ENCODE measurements at places on chromosomes 4 and X.

DNA sequence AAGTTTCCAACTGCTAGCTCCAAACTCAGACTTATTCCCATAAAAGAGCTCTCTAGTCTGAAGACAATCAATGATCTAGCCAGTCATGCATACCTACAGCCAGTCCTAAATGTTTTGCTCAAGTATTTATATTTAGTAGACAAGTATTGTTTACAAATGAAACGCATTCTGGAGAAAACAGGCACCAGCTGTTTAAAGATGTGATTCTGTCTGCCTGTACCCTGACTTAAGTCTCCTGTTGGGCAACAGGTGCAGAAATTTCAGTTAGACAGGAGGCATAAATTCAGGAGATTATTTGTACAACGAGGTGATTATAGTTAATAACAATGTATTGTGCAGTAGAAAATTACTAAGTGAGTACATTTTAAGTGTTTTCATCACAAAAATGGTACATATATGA is 28.9 kb downstream of the LNX1 start:
- DNase-seq = no peak

DNA sequence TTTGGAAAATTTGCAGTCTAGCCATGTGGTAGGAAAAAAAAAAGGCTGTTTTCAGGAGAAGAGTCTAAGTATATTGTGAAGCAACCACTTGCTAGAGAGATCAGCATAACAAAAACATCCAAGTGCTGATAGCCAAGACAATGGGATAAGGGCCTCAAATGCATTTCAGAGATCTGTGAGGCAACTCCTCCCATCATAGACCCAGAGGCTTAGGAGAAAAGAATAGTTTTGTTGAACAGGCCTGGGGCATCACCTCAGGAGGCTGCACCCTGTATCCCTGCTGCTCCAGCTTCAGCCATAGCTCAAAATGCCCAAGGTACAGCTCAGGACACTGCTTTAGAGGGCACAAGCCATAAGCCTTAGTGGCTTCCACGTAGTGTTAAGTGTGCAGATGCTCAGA is 13.6 kb upstream of the GPR174 start:
- no peak for DNase-seq

GRCh38 chrX:47232803-47233332 is at the start of gene USP11:
USP11 (plus strand) TSS chrX:47233009; CDS start chrX:47233044, 35 bp downstream.
- DNase-seq = peak; percentile 55

GRCh38 chr4:125184116-125184515 is 130.6 kb upstream of the FAT4 start:
- DNase-seq = no peak

- DNase-seq = no peak
These were observed 129.9 kb downstream of the SPRY1 start for GRCh38 chr4:123526511-123526910.

- peak; percentile 8 for DNase-seq
These were observed 839 bp downstream of the STK26 start for GRCh38 chrX:132023896-132024386.

DNA sequence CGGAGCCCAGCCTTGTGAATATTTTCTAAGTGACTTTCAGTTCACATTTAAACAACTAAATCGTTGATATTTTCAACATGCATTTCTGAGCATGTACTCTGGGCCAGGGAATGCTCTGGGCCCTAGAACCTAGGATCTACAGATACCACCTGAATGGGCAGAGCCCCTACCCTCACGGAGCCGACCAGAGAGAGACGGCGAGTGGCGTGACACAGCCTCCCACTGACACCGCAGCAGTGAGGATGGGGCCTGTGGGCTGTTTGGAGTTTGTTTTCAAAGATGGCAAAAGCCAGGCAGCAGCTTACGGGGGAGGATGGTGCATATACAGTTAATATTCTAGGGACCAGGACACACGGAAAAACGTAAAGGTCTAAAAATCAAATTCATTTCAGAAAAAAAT is 17.7 kb downstream of the NELFA start:
- no peak for DNase-seq

DNA sequence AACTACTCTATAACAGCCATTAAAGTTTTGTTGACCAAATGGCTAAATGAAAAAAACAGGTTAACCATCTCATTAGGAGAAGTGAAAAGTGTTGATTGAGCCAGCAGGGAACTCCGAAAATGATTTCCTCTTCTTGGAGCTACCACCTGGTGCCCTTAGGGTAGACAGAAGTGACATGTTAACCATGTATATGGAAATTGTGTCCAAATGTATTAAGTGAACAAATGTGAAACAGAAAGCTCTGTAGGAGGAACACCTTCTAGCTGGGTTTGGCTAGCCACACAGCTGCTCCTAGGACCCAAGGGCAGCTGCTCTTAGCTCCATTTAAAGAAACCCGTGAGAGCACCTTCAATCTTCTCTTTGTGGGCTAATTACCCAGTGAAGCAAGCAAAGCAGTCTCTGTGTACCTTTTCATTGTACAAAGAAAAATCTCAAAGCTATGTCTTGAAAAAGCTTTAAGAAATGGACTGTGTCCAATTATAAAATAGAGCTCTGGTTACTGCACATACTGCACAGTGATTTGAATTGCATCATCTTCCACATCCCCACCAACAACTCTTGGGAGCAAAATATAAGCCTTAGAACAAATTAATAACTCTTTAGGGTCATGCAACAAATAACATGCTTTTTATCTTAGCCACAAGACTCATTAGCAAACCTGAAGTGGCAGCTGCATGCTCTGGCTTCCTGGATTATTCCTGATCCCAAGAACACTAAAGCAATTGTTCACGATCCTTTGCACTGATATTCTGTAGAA is 59.2 kb upstream of the PARM1 start:
- DNase-seq = no peak

- no peak for DNase-seq
These were observed 87.0 kb upstream of the TRPC3 start for GRCh38 chr4:122038896-122039295.

- peak; percentile 43 for DNase-seq
These were observed 18.4 kb upstream of the LDB2 start for GRCh38 chr4:16916719-16917337.

DNA sequence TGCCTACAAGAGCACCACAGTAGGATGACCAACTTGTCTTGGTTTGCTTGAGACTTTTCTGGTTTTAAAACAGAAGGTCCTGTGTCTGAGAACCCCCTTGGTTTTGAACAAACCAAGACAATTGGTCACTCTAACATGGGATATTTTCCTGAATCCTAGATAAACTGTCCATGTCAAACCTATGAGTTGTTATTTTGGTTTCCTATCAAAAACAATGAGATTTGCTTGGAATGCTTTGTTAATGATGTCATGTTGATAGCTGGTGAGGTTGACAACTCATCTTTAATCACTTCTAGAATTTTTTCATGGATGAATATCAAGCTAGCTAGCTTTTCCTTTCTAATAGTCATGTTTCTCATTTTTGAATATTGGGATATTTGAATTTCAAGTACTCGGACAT is 518.3 kb upstream of the ARX start:
- no peak for DNase-seq

DNA sequence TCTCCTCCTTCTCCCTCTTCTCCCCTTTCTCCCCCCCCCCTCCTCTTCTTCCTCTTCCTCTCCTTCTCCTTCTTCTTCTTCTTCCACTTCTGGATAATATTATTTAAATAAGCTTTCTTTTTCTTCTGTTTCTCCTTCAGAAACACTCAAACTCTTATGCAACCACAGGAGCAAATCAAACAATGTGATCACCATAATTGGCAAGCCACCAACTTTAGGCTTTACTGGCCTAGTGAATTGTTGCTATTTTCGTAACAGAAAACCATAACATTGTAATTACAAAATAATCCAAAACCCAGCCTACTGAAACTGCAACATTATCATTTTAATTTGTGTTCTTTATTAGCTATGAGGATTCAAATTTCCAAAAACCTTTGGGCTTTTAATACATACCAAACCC is 14.3 kb downstream of the DCAF8L1 start:
- no peak for DNase-seq

DNA sequence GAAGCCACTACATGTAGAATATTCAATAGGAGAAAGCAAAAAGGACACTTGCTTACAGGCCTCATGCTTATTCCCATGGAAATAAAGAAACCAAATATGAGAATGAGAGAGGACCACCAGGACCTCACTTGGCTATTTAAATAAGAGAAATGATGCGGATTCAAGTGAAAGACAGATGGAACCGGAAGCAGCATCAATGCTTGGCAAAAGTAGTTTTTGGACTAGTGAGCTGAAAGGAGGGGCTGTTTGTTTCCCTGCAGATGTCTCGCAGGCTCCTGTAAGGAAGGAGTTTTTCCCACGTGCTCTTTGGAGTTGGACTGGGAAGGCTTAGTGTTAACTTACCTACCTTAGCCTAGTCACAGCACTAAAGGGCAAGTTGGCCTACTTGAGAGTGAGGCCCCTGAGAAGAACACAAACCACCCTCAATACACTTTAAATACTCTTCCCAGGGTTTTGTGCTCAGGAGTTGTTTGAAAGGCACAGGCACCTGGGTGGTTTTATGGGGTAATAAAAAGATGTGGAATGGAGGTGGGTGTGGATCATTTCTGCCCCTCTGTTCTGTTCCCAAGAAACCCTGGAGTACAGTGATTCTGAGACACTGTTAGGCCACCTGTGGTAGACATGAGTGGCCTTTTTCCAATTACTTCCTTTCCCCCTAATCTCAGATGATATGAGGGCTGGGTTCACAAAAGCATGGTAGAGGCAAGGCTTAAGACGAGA is 113.3 kb upstream of the C1GALT1C1 start:
- no peak for DNase-seq

Data from effector CD8-positive, alpha-beta T cell (primary cell).